Astrocyte (in vitro differentiated cells and primary cell): ENCODE measurements at places on chromosomes 1 and 21.

GRCh38 chr1:83098131-83098530 is 900.8 kb downstream of the TTLL7 start:
- DNase-seq: no peak

GRCh38 chr1:112445596-112445995 is 49.6 kb downstream of the CTTNBP2NL start:
- peak; percentile 53 for DNase-seq

GRCh38 chr1:59767119-59767518 is 47.6 kb upstream of the HOOK1 start:
- DNase-seq: no peak

- DNase-seq: no peak
These were observed 45.7 kb downstream of the CDCP2 start for GRCh38 chr1:54107131-54107530.

- no peak for DNase-seq
These were observed 4.5 kb downstream of the PRAMEF12 start for GRCh38 chr1:12778061-12778460.

GRCh38 chr1:40301066-40301465 is 16.0 kb downstream of the COL9A2 start:
- no peak for DNase-seq
